Stimulated activated CD8-positive, alpha-beta memory T cell treated with anti-CD3 and anti-CD28 coated beads, Interleukin-4, amount 100 ng/mL, for 48 hours (primary cell): ENCODE measurements at places on chromosomes 1 and 21.

DNA sequence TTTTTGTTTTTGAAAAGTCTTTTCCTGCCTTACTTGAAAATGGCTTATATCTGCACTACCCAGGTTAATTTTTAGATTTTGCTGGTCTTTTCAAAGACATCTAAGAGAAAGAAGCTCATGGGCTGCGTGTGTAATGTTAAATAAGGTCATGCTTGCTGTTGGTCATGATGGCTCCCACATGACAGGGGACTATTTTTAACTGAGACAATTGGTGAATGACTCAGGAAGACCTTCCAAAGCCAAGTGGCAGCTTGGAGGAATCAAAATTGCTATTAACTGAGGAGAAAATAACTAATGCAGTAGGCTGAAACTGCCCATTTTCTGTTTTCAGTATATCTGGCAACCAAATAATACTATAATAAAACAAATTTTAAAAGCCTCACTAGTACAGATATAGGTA is 117.1 kb upstream of the SPAG17 start:
- no peak for DNase-seq

DNA sequence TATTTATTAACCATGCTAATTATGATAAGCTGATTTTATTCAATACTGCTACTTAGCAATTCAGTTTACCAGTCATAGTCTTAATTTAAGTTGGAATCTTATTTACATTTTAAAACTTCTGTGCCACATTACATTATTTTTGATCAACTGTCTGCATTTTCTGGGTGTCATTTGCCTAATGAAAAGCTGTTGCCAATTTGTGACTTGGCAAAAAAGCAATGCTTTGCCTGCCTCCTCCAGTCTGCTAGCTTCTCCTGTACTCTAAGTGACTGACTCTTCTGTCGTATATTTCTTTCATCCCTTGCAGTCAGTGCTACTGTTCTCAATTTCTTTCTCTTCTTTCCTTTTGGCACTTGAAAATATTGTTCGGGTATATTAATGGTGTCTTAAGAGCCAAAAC is 5.6 kb upstream of the IVNS1ABP start:
- no peak for DNase-seq

- no peak for DNase-seq
Measured at GRCh38 chr1:225699336-225699735, 46.4 kb upstream of the ENAH start.

- DNase-seq, result no peak
Measured at GRCh38 chr1:91807921-91808620, 77.9 kb downstream of the TGFBR3 start.

DNA sequence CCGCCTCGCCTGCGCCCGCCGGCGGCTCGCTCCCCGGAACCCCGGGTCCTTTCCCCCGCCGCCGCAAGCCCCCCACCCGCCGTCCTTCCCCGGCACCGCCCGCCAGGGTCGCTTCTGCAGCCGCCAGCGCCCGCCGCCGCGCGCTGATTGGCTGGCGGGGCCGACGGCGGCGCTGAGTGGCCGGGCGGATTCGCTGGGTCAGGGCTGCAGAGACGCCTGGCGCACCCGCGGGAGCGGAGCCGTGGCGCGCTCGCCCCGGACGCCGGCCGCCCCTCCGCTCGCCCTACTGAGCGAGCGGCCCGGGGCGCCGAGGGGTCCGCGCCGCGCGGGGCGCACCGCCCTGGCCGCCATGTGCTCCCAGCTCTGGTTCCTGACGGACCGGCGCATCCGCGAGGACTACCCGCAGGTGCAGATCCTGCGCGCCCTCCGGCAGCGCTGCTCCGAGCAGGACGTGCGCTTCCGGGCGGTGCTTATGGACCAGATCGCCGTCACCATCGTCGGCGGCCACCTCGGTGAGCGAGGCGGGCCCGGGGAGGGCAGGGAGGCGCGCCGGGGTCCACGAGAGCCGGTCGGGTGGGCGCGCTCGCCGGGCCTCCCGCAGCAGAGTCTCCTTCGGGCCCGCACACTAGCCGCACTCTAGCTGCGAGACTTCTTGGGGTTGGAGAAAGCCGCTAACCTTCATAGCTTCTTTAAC is at the start of gene RIMKLA:
TSS of gene RIMKLA (plus strand) at position 207 of the 694 bp plus-strand sequence. CDS start at position 350, 143 bp downstream.
- peak; percentile 68 for DNase-seq

DNA sequence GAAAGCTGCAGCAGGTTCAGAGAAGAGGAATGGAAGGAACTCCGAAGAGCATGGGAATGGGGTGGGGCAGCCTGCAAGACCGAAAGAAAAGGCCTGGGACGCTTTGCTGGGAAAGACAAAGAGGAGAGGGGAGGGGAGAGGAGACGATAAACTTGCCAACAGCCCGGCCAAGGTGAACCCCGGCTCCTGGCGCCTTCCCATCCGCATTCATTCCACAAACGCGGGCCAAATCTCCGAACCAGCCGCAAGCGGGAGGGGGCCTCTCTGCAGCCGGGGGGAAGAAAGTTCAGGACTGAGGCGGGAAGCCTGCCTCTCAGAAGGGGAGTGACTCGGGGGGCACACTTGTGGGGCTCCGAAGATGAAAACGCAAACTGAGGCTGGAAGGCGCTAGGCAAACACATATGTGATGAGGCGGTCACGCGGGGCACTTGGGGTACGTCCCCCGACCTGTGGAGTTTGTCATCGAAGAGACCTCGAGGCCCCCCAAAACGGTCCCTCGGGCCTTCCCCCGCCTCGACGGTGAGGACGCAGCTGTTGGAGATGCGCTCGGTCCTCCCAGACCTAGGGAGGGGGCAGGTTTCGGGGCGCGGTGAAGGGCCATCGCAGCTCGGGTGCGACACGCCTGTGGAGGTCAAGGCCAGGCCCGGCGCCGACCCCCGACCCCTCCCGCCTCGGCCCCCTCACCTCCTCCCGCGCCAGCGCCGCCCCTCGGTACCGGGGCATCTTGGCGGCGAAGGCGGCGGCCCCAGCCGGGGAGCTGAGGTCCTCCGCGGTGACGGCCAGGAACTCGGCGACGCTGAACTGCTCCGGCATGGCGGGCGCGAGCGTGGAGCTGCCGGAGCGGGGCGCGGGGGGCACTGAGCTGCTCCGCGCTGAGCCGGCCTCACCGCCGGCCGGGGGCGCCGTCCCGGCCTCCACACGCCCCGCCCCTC is at the start of gene ASAP3:
TSS of gene ASAP3 (minus strand) at position 859 of the 932 bp plus-strand sequence. CDS start at position 813, 46 bp downstream.
- DNase-seq, result no peak

- no peak for DNase-seq
Measured at GRCh38 chr21:25567472-25567871, 39.8 kb downstream of the MRPL39 start.

DNA sequence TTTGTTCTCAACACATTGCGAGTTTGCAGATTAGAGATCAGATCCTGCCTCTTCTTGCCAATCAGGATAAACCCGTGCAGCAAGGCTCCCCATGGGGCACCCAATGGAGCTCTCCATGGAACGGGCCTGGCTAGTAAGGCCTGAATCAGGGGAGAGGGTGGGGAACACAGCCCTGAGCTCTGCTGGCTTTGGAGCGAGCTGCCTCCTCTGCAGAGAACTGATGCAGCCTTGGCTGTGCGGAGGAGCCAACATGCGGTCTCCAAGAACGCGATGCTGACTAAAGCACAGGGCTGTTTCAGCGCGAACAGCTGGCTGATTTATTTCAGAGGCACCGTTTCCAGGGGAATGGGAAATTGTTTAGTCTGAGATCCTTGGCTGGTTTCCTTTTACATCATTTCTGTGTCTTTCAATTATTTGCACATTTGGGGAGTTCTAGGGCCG is 139.7 kb downstream of the TSEN15 start:
- DNase-seq, result no peak

GRCh38 chr1:87678266-87678665 is 349.6 kb downstream of the LMO4 start:
- DNase-seq, result no peak

DNA sequence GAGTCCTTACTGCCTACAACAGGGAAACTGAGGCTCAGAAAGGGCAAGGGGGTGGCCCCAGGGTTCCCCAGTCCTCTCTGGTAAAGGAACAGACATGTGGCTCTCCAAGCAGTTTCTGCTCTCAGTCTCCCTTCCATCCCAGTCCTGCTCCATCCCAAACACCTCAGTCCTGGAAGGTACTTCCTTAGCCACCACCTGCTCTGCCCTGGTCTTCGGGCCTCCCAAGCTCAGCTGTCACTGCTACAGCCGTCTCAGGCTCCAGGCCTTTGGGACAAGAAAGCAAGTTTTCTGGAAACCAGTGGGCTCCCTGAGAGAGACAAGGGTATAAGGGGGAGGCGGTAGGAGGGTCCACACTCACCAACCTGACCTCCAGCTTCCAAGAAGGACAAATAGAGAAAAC is 23.1 kb upstream of the ADGRB2 start:
- no peak for DNase-seq

GRCh38 chr21:31383770-31384169 is 39.7 kb upstream of the TIAM1 start:
- no peak for DNase-seq

GRCh38 chr1:170823120-170823519 is 112.2 kb upstream of the MROH9 start:
- DNase-seq, result no peak

DNA sequence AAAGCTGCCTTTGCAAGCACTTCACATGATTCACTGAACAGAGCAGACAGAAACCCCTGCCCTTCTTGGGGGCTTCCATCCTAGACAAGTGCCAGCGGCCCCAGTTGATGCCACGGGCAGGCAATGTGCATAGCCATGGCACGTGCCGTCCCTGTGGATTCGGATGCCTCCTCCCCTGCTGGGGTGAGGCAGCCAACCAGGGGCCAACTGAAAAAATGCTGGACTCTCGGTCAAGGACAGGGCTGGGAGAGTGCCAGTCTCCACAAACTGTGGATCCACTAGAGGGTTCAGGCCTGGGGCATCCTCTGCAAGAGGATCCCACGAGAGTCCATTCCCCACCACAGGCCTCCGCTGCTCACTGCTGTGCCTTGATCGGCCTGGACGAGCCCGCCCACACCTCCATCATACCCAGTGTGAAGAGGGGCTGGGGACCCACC is 3.8 kb downstream of the JMJD4 start:
- DNase-seq, result no peak

- no peak for DNase-seq
Measured at GRCh38 chr1:213779228-213779627, 208.5 kb upstream of the PROX1 start.

DNA sequence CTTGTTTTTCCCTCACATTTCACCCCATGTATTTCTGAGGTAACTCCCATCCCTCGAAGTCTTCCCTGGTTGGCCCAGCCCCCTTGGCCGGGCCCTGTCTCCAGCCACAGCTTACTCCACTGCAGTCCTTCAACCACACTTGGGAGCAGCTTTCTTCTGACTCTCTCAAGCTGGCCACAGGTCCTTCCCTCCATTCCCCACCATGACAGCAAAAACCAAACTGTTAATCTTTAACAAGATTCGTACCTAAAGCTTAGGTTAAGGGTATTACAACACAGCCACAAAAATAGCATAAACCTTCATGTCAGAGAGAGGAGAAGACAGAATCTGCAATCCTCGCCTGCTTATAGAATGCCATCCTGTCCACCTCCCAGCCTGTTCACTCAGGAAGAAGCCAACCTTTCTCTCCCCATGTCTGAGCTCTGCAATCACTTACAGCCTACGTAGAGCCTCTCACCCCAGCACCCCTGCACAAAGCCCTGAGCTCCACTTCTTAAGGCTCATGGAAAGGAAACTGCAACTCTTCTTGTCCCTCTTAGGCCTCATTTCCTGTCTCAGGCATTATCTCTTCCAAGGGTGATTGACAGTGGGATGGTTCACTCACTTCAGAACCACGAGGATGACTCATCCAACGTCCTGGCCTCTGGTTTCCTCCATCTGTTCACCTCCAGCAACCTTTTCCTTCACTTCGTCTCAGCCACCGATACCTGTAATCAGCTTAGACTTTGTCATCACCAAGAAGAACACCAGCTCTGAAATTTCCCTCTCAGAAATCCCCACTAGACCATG is 72.8 kb downstream of the CD2 start:
- peak; percentile 73 for DNase-seq

GRCh38 chr1:64107118-64107519 is 96.3 kb upstream of the UBE2U start:
- no peak for DNase-seq

- no peak for DNase-seq
Measured at GRCh38 chr1:196997423-196997822, 20.1 kb downstream of the CFHR5 start.

GRCh38 chr1:119662034-119662437 is 14.0 kb upstream of the ZNF697 start:
- DNase-seq, result no peak

- DNase-seq, result no peak
Measured at GRCh38 chr1:109929588-109930251, 19.1 kb downstream of the CSF1 start.

DNA sequence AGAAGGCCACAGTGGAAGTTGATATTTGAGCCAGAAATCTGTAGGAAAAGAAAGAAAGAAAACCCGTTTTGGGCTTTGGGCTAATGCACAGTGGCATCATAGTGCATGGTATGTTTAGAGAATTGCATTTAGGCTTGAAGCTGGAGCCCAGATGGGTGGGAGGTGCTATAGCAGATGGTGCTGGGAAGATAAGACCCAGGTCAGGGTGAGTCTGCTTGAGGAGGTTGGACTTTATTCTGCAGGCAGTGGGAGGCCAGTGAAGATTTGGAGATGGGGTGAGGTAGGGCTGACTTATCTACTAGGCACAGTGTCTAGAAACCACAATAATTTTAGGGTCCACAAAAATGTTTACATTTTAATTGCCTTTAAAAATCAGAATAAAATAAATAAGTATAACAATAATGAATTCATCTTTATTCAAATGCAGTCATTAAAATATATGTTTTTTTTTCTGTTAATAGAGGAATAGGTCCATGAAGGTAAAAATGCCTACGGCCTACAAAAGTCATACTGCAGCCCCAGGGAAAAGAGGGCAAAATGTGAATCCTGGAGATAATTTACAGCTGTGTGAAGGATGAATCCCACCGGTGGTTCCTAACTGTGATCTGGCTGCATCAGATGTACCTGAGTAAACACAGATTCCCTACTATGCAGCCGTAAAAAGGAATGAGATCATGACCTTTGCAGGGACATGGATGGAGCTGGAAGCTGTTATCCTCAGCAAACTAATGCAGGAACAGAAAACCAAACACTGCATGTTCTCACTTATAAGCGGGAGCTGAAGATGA is 8.7 kb downstream of the DNAJC6 start:
- no peak for DNase-seq

- no peak for DNase-seq
Measured at GRCh38 chr1:53987880-53988279, 30.1 kb downstream of the LDLRAD1 start.

DNA sequence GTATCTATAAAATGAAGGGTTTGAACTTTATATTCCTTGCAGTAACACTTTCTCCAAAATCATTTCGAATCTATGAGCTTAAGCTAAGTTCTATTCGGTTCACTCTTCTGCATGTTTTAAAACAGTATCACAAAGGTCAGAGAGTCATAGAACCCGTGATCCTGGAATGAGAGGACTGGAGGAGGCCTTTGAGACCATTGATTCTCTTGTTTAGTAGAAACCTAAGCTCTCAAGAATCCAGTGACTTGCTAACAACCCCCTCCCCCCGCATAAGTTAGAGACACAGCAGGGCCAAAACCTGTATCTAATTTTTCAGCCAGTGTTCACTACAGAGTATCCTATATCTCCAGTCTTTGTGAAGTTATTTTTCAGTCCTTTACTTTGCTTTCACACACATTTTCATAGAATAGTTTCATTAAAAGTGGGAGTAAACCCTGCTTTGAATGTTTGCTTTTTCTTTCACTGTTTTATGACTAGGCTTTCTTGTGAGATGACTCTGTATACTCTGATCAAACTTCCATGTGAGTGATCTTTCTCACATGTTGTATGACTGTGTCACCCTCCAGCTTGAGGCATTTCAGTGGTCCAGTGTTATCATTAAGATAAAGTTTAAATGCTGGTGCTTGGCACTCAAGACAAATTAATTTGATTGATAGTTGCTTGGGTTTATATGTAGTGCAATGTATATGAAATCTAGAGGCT is 275.4 kb upstream of the SGIP1 start:
- DNase-seq, result no peak

- DNase-seq, result no peak
Measured at GRCh38 chr1:63777965-63778880, 4.4 kb downstream of the ROR1 start.

GRCh38 chr1:85656256-85656655 is 52.0 kb downstream of the ZNHIT6 start:
- no peak for DNase-seq
